ENCODE measurements at places on chromosomes 5 and 9.

- no peak for DNase-seq
These were observed 56.8 kb upstream of the EPB41L4A start for GRCh38 chr5:112475747-112476365.

DNA sequence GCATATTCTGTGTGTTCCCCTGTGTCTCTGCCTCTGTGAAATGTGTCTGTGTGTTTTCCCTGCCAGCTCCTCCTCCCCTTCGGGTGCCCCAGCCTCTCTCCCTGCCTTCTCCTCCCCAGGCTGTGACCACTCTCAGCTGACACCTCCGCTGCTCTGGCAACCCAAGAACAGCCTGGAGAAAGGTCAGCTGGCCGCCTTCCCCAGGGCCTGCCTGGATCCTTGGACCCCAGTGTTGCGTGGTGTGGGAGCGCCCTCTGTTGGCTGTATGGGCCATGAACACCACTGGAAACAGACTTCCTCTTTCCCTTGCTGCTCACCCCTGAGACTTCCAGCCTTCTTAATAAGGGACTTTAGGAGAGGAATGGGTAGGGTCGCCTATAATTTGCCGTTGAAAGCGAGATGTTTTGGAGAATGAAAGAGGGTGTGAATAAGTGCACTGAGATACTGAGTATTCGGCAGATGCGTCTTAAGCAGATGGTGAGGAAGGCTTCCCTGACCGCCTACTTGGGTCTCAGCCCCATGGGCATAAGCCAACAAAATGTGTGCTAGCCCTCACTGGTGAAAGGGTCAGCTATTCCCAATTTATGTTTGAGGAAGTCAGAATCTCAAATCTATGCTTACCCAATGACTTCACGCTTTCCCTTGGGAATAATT, 114.9 kb upstream of the TRIM32 start:
- DNase-seq: no peak

DNA sequence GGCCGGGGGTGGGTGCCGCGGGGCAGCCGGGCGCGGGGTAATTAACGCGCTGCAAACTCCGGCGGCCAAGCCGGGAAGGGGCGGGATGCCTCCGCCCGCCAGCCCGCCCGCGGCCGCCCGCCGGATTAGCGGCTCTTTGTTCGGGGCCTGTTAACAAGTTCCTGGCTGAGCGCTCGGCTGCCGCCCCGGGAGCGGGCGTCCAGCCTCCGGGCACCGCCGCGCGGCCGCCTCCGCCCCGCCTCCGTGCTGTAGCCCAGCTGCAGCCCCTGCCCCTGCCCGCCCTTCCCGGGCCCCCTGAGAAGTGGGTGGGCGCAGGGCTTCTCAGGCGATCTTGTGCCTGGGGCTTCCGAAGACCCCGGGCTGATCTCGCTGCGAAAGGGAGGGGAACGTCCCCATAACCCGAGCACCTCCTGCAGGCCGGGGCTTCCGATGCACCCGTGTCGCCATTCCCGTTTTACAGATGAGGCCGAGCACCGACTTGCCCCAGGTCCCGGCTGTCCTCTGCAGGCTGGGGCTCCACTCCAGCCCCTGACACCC, 7.5 kb downstream of the UNC5A start:
- no peak for DNase-seq

DNA sequence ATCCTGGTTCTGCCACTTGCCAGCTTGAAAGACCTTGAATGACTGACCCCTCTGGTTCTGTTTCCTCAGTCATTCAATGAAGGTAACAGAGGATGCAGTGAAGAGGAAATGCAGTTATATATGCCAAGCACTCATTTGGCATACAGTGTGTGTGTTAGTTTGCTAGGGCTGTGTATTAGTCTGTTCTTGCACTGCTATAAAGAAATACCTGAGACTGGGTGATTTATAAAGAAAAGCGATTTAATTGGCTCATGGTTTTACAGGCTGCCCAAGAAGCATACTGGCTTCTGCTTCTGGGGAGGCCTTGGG, 8.6 kb upstream of the WHRN start:
- no peak for DNase-seq
